Neuronal stem cell (in vitro differentiated cells): ENCODE measurements at places on chromosomes 1 and 21.

DNA sequence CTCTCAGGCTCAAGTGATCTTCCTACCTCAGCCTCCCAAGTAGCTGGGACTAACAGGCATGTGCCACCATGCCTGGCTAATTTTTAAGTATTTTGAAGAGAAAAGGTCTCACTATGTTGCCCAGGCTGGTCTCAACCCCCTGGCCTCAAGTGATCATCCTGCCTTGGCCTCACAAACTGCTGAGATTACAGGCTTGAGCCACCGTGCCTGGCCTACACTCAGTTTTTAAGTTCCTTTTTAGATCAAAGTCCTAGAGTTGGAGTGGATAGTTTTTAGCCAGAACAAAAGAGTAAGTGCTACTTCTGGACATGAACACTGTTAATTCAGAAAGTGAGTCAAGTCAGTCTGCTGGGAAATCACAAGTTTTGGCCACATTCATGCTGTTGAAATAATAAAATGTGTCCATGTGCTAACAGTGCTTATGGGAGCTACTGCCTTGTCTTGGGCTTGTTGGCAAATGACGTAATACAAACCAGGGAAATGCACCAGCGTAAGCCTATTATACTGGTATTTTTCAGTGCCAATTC lies 84.2 kb downstream of the NDUFS5 start:
- DNase-seq: no peak

DNA sequence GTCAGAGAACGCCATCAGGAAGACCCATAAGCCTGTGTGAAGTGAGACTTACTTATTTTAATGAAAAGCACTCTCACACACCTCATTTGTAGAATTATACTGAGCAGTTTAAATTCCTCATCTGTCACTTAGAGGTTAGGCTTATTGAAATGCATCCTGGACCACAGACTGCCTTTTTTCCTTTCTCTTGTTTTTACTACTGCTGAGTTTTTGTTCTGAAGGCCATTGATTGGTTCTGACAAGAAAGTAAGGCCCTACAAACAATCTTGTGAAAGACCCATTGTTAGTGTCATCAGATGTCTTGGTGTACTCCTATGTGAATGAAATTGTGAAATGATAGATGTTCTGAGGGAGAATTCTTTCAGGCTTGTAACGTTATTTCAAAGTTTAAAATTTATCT lies 1343.3 kb upstream of the ADGRL2 start:
- peak; percentile 21 for DNase-seq

DNA sequence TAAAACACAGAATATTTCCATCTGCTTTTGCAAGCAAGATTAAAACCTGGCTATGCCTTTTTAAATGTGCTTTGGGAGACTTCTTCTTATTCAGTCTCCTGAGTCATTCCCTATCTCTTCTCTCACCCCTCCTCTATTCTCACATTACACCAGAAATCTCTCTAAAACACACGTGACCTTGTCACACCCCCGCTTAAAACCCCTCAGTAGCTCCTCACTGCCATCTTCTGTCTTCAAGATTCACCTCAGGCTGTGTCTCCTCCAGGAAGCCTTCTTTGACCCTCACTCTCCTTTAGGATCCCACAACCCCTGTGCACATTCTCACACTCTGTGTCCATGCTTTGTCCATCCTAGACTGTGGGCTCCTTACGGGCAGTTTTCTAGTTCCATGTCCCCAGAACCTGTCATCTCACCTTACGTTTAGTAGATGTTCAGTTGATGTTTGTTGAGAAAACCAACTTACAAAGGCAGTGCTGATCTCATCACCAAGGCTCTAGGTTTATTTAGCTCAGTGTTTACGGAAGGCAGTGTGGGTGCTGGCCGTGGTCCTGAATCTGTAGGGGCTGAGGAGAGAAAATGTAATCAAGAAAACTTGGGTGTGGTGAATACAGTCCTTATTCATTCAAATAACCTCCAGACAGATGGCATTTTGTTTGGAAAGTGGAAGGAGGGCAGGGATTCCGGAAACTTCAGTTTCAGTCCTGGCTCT lies 143.5 kb downstream of the DMRTA2 start:
- peak; percentile 61 for DNase-seq

DNA sequence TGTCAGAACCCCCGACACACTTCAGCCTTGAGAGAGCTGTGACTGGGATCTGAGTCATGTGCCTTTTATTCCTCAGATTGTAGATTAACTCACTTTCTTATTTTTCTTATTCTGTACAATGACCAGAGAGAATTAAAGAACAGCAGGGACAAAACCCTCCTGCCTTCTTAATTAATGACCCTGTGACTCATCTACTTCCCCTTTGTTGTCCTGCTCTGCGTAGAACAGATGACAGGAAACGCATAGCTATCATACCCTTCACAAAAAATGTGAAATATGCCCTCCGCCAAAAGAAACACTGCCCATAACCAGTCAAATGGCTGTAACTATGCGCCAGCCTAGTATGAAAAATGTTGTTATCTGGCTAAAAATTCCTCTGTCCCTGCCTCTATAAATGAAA lies 9.1 kb upstream of the PADI2 start:
- DNase-seq: no peak

GRCh38 chr1:8255712-8256111 lies 62.2 kb upstream of the SLC45A1 start:
- DNase-seq: no peak

- DNase-seq: no peak
These were observed 23.0 kb downstream of the LRRC8B start for GRCh38 chr1:89547563-89548116.

- DNase-seq: no peak
These were observed 18.7 kb downstream of the TRMT1L start for GRCh38 chr1:185137896-185138545.

GRCh38 chr1:35851132-35851869 lies 31.7 kb upstream of the AGO1 start:
- no peak for DNase-seq

- DNase-seq: no peak
These were observed 268.5 kb downstream of the GRIK3 start for GRCh38 chr1:36765785-36766300.

DNA sequence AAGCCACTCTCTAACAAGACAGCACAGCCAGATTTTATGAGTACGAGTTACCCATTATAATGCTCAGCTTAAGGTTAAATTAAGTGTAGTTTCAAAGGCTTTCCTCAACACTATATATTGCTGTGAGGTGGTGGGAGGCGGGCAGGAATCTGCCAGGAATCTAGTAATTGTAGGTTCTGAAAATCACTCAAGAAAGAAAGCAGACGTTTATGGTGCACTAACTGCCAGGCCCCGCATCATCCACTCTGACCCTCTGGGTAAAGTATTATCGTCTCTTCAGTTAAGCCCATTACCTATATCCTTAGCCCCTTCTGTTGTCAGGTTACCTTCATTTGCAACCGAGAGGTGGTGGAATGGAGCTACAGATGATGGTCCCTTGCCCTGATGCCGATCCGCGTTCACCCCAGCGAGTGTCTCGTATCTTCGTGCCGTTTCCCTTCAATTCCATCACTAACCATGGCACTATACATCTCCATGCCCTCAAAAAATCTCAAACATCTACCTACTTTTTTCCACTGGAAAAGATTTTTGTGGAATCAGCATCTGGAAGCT lies 12.4 kb downstream of the HMGN1 start:
- no peak for DNase-seq

DNA sequence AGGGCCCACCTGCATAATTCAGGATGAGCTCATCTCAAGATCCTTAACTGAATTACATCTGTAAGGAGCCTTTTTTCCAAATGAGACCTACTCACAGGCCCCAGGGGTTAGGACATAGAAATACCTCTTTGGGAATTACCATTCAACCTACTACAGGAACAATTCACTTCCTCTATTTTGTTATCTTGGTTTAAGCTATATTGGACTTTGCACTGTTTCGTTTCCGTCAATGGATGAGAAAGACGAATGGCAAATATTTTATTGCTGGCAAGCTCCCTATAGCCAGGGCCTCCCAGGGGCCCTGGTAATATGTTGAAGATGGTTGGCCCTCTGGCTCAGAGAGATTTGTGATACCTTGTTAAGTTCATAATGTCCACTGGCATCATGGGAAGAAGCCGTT lies 384.2 kb upstream of the DUSP10 start:
- DNase-seq: no peak

DNA sequence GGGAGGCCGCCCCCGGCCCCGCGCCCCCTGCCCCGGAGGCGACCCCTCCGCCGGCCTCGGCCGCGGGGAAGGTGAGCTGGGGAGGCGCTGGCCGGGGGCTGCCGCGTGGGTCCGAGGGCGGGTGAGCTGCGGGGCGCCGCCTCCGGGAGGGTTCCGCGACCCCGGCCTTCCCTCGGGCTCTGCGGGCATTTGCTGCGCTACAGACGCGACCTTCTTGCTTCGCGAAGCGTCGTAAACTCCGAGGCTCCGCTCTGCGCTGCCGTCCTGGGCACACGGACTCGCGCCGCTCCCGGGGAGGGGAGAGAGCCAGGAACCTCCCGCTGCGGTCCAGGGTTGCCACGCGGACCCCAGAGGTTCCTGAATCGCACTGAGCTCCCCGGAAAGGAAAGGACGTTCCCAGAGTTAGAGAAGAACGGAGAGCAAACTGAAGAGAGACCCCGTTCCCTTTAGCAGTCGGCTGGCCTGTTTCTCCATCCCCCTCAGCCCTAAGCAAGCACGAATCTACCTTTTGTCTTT lies 345 bp downstream of the SLX9 start:
- no peak for DNase-seq

GRCh38 chr1:226003502-226004170 lies 4.5 kb upstream of the SDE2 start:
- no peak for DNase-seq

DNA sequence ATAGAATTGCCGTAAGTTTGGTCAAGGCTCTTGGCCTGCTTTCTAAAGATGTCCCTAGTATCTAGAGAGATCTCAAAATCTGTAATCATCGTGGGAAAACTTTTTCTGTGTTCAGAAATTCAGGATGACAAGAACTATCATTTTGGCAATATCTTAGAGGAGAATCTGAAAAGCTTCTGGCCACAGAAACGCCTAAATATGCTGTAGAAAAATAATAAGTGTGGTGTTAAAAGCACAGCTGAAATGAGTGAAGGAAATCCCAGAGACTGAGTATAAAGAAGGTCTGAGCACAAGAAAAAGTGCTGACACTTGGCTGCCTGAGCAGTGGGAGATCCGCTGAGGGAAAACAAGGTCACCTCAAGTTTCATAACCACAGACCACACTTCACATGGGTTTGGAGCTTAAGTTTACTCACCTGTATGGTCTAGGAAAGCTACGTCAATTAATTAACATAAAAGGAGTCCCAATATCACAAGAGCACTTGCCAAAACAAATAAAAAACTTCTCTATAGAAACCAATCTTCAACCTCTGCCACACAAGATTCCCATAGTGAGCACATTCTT lies 235.2 kb upstream of the IRF2BP2 start:
- DNase-seq: no peak

DNA sequence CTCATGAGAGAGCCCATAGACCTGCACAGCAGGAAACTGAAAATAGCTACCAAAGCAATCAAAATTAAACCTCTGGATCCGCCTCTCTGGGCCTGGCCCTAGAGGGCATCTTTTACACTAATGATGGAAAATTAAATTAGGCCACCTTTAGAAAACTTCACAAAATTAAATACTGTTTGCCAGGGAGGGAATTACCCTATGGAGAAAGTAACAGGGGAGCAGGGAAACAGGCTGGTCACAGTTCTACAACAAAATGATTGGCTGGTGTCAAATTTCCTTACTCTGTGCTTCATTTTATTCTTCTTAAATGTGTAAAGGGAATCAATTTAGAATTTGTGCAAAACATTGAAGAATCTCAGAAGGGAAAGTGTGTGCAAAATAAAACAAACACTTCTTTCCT lies 62.4 kb downstream of the SPATA46 start:
- no peak for DNase-seq

- DNase-seq: no peak
These were observed 12.3 kb upstream of the MAP10 start for GRCh38 chr1:232792949-232793348.

GRCh38 chr1:203592730-203593129 lies 33.9 kb upstream of the ATP2B4 start:
- DNase-seq: no peak

DNA sequence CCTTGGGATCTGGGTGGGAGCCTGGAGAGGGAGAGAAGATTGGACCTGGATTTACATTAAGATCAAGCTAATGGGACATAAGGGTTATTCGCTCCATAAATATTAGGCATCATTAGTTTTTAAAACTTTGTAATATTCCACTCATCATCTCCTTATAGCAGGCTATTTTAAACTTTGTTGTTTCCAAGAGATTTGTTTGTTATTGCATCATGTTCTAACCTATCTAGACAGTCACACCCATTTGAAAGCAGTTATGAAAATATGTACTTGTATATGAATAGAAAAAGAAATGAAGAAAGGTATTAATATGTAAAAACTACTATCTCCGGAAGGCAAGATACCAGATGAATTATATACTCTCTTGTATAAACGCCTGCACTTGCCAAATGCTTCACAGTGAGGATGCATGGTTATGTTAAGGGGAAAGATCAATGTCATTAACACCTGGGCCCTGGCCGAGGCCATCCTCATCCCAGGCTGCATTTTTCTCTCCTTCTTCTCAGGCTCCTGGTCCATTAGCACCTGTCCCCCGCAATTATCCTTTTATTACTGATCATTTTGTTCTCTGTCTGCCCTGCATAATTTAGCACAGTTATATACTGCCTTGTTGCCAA lies 468.2 kb downstream of the MATN1 start:
- DNase-seq: no peak

DNA sequence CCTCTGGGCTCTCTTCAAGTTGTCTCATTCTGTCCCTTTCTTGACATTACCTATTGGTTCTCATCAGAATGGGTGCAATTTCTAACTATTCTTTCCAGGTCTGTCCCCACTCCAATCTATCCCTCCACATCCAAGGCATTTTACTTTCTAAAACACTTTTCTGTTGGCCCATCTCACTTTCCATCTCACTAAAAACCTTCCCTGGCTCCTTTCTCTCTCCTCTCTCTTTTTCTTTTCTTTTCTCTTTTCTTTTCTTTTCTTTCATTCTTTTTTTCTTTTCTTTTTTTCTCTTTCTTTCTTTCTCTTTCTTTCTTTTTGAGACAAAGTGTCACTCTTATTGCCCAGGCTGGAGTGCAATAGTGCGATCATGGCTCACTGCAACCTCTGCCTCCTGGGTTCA lies 279.2 kb upstream of the SGIP1 start:
- no peak for DNase-seq

DNA sequence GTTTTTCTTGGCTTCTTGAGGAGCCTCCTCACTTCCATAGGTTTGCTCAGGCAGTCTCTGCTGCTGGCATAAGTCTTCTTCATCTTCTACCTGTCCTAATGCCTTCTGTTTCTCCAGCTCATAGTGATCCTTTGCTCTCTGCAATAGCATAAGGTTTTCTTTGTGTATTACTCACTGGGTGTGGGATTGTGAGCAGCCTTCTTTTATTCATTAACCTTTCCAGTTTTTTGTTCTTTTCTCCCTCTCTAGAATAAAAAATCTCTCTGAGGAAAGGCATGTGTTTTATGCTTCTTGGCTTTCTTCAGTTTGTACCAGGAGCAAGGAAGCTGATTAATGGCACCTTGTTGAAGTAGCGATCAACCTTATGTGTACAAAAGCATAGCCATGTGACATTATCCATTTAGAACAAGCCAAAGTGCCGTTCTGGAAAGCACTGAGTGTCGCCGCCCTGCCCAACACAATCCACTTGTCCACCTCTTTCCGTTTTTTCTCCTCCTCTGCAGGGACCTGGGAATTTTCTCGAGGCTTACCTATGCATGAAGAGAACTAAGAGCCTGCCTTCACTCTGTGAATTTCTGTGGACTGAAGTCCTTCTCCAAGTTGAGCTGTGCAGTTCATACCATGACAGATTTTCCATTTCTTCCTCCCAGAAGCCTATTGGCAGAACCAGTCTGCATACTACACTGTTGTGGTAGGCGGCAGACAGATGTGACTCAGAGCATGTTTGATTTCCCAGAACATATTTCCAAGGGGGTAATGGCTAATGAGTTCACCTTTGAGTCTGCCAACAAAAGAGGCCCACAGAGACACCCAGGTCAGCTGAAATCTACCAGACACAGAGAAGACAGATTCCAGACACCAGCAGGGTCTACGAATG lies 39.0 kb downstream of the DPT start:
- no peak for DNase-seq
